ENCODE measurements at places on chromosomes 13 and 19.
A peak's percentile ranks its signal among the peaks of the same experiment; 100 is the strongest.

DNA sequence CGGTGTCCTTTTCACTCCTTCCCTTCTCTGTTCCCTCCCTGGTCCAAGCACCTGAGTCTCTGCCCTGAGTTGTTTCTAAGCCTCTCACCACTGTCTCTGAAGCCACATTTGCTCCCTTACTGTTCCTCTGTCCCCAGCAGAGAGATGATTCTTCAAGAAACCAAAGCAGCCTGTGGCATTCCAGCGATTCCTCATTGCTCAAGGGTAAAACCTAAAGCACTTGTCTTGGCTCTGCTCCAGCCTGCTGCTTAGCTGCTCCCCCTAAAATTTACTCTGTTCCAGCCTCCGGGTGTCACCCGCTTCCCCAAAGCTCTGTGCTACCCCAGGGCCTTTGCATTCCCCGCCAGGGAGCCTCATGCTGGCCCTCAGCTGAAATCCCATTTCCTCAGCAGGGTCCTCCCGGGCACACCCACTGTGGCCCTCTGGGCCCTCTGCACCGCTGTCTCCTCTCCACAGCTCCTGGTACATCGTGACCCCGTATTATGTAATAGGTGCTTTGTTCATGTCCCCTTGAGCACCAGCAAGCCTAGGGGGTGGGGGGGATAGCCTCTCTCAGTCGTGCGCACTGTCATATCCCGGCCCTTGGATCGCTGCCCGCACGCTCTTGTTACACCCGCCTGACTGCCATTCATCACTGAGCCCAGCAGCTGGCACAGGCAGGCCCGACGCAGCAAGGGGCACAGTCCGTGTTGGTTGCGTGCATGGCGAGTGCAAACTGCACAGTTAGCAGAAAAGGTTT, 15.8 kb downstream of the TECR start:
- DNase-seq = peak; percentile 77

GRCh38 chr19:9058905-9059667, 27.8 kb upstream of the OR1M1 start:
- no peak for DNase-seq

DNA sequence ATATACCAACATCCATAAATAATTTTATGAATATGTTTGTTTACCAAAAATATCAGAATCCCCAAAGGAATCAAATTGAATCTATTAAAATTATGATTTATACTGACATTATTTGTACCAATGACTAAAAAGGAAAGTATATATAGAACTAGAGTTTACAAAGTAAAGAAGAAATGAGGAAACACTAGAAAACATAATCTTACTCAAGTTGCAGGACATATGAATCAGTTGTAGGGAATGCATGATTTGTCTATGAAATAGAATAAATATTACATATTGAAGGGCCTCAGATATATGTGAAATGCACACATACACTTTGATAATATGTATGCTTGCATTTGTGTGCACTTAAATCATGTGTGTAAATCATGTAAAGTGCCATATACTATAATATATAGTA, 1466.4 kb downstream of the EFNB2 start:
- DNase-seq = no peak

GRCh38 chr19:29549105-29550070, 23.6 kb downstream of the VSTM2B start:
- DNase-seq = no peak

- DNase-seq = no peak
Observed at GRCh38 chr13:77503398-77503797, 32.1 kb upstream of the SCEL start.

- DNase-seq = no peak
Observed at GRCh38 chr13:58830841-58831240, 1199.3 kb downstream of the PCDH17 start.

- no peak for DNase-seq
Observed at GRCh38 chr13:27712421-27712820, 79.9 kb upstream of the GSX1 start.

DNA sequence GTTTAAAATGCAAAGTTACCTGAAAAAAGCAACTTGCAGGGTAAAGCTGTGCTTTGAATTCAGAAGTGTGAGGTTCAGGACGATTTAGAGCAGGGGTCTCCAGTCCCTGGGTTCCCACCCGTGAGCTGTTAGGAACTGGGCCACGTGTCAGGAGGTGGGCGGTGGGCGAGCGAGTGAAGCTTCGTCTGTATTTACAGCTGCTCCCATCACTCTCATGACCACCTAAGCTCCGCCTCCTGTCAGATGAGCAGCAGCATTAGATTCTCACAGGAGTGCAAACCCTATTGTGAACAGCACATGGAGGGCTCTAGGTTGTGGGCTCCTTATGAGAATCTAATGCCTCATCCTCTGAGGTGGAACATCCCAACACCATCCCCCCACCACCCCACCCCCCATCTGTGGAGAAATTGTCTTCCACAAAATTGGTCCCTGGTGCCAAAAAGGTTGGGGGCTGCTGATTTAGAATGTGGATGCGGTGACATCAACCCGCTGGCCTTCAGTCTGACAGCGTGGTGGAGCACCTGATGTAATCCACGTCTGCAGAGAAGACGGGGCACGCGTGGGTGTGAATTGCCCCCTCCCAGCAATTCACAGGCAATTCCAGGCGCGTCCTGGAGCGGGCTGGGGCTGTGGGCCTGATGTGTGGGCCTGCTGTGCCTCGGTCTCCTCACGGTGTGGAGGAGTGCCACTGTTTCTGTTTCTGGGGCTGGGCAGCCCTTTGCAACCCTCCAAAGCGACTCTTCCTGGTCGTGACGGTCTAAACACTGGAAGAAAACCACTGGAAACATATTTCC, 214.0 kb upstream of the SOX1 start:
- peak; percentile 64 for DNase-seq

GRCh38 chr19:10260141-10260584, 8.1 kb downstream of the MRPL4 start:
- DNase-seq = peak; percentile 41

GRCh38 chr19:37925212-37925611, 18.2 kb downstream of the SIPA1L3 start:
- no peak for DNase-seq

- no peak for DNase-seq
Observed at GRCh38 chr13:91639330-91639729, 240.9 kb downstream of the GPC5 start.

- no peak for DNase-seq
Observed at GRCh38 chr19:28492201-28492600, 720.8 kb downstream of the UQCRFS1 start.

DNA sequence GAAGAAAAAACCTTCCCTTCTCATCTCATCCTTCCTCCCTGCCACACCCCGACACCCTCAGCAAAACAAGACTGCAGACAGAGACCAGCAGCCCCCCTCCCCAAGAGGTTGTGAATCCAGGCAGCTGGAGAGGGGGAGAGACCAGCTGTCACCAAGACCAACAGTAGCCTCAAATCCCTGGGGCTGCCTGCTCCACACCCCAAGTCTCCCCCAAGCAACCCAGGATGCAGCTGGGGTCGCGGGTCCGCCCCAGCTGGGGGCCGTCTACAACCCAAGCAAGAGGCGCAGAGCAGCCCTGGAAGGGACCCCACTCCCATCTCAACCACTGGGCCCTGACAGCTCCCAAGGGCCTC, 7.1 kb downstream of the KLF16 start:
- DNase-seq = no peak

- no peak for DNase-seq
Observed at GRCh38 chr13:66098931-66099628, 1131.1 kb downstream of the PCDH9 start.

- DNase-seq = no peak
Observed at GRCh38 chr13:40985381-40986100, 33.6 kb downstream of the ELF1 start.

DNA sequence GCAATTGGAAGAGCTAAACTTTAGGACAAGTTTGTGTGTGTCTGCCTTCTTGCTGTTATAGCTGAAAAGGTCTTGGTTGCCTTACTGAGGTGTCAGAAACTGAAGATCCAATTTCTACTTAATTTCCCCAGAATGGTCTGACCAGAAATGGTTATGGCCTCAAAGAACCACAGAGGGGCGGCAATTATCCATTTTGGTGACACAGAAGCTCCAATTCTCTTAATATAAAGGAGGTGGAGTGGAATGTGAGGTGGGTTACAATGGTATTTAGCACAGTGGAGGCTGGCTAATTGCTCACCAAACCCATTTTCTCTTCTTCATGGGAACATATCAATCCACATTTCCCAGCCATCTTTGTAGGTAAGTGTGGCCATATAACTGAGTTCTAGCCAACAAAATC, 1157.2 kb downstream of the OLFM4 start:
- no peak for DNase-seq

- no peak for DNase-seq
Observed at GRCh38 chr13:30110301-30111070, 196.9 kb downstream of the KATNAL1 start.

DNA sequence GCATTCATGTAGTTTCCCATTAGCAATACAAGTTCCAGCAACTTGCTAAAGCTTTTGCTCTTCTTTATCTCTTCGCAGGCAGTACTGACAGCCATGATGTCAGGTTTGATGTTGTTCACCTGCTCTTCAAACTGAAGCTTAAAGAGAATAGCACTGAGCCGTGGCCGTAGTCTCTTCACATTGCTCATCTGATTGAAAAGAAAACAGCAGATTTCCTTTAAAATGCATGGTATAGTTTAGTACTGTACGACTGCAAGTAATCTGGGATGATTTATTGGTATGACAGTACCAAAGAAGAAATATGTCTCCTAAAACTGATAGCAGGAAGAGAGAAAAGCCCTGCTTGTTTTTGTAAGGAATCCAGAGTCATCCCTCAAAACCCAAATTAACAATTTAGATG, 284.4 kb downstream of the DIAPH3 start:
- no peak for DNase-seq

DNA sequence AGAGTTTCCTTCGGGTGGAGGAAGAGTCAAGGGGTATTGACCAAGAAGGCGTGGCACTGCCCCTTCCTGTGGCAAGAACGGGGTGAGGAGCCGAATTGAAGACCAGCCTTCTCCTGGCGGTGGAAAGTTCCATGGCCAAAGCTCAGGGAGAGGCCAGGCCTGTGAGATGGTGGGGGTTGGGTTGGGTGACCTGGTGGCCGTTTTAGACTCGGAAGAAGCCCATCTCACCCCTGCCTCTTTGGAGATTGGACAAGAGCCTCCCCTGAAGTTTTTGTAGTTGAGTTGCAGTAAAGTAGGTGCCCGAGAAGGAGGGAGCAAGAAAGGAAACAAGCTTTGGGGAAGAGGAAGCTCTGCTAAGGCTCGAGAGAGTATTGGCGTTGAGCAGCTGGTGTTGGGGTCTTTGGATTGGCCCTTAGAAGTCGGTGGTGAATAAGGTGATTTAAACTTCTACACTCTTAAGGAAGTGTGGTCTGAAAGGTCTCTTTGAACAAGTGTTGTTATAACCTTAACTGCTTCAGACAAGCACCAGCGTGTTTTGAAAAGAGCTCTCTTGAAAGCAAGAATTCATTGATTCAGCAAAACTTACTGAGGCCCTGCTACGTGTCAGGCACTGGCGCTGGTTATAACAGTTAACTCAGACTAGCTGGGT, 964 bp downstream of the SPINT2 start:
- no peak for DNase-seq

- DNase-seq = no peak
Observed at GRCh38 chr13:97555034-97555433, 121.1 kb downstream of the RAP2A start.

GRCh38 chr19:3857449-3858003, 11.3 kb downstream of the ZFR2 start:
- DNase-seq = no peak

DNA sequence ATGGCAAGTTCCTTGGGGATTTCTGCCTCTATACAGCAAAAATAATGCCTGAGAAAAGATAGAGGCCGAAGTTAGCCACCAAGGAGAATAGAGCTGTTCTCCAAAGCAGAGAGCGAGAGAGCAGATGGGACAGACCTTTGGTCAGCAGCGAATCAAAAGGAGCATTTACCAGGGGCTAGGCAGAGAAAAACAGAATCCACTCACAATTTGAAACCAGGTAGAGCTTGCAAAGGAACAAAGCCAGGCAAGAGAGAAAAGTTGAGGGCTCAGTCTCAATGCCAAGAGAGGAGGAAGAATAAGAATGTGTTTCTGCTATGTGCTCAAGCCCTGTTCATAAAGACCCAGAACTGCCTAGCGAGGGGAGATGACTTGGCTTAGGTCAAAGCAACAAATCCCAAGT, 112.8 kb downstream of the DCT start:
- DNase-seq = no peak

DNA sequence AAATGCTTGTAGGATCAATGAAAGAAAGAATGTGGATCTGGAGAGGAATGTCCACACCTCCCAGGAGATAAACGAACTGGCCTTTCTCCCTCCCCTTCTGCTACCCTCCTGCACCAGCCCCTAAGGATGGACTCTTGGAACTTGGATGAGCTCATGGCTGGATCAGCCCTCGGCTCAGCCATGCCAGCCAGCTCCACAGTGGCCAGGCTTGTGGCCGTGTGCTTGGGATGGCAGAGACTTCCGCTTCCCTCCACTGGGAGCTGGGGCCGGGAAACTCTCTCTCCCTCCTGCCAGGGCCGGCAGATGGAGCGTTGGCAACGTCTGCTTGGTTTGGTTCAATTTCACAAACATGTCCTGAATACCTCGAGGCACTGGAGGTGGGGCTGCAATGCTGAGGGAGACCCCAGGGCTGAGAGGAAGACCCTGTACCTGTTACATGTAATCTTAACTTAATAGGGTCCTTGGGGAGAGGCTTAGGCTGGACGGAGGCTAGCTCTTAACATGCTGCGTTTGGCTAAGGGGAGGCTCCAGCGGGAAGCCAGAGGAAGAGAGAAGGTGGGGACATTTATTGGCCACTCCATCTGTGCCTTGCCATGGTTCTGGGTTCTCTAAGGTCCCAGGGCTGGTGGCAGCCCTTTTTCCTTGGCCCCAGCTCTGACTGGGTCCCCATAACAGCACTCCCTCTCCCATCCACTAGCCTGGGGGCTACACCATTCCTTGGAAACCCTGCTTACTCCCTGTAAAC, 152.5 kb downstream of the IER2 start:
- DNase-seq = no peak

DNA sequence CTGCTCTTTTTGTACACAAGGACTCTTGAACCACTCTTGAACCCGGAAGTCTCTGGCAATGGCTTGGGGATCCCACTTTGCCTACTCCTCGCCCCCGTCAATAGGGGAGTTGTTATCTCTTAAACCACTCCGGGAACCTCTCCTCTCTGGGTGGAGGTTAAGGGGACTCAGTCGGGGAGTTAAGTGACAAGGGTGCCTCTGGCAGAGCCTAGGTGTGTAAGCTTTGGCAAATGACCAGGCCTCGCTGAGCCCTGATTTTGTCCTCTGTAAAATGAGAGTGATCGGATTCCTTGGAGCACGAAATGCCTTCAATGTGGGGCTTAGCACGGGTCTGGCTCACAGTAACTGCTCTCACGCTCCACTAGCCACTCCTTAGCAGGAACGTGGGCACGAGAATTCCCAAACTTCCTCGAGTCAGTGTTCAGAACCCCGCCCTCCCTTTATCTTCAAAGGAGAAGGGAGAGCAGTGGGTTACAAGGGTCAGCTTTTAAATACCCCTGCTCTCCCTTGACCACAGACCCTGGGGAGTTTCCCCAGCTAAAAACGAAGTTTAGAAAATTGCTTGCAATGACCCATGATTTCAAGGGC, 193.3 kb downstream of the KATNAL1 start:
- DNase-seq = no peak

Data from NCI-H510A (cell line).